Activated CD8-positive, alpha-beta memory T cell treated with anti-CD3 and anti-CD28 coated beads for 4 hours (primary cell): ENCODE measurements at places on chromosomes 7 and 10.

- DNase-seq, result no peak
Observed at GRCh38 chr10:34489411-34489810, 325.7 kb downstream of the PARD3 start.

- DNase-seq, result no peak
Observed at GRCh38 chr7:127648986-127649385, 3.0 kb upstream of the SND1 start.

DNA sequence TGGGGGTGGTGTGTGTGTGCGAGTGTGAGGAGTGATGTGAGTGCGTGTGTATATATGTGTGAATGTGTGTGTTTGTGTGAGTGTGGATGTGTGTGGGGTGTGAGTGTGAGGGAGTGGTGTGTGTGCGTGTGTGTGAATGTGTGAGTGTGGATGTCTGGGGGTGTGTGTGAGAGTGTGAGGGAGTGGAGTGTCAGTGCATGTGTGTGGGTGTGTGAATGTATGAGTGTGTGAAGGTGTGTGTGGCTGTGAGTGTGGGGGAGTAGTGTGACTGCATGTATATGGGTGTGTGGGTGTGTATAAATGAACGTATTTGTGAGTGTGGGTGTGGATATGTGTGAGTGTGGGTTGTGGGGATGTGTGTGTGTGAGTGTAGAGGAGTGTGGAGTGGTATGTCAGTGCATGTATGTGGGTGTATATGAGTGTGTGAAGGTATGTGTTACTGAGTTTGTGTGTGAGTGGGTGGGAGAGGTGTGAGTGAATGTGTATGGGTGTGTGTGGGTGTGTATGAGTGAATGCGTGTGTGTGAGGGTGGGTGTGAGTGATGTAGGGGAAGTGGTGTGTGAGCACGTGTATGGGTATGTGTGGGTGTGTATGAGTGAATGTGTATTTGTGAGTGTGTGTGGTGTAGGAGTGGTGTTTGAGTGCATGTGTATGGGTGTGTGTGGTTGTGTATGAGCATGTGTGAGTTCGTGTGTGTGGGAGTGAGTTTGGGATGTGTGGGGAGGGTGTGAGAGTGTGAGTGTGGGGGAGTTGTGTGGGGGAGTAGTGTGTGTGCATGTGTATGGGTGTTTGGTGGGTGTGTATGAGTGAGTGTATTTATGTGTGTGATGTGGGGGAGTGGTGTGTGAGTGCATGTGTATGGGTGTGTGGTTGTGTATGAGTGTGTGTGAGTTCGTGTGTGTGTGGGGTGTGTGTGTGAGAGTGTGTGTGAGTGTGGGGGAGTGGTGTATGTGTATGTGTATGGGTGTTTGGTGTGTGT, 28.5 kb upstream of the NUB1 start:
- no peak for DNase-seq

- DNase-seq, result no peak
Observed at GRCh38 chr10:8393531-8393930, 339.0 kb downstream of the GATA3 start.
